Activated CD8-positive, alpha-beta memory T cell treated with anti-CD3 and anti-CD28 coated beads, Interleukin-2, amount 10 ng/mL, durations not matched to agents 7 days and 5 days (primary cell): ENCODE measurements at places on chromosomes 16 and 17. TPM values are rescaled to one million over a fixed set of nuclear protein-coding genes. Genes with fewer than 3 reads are reported as not detected.

GRCh38 chr17:38451030-38451839 lies 23.0 kb downstream of the ARHGAP23 start:
- no peak for DNase-seq

GRCh38 chr16:10846213-10846998 lies 27.8 kb upstream of the TVP23A start:
- no peak for DNase-seq

GRCh38 chr17:49748791-49749190 lies 15.1 kb downstream of the FAM117A start:
- peak; percentile 85 for DNase-seq

GRCh38 chr17:20241855-20242254 lies 225.5 kb downstream of the LGALS9B start:
- DNase-seq: no peak

DNA sequence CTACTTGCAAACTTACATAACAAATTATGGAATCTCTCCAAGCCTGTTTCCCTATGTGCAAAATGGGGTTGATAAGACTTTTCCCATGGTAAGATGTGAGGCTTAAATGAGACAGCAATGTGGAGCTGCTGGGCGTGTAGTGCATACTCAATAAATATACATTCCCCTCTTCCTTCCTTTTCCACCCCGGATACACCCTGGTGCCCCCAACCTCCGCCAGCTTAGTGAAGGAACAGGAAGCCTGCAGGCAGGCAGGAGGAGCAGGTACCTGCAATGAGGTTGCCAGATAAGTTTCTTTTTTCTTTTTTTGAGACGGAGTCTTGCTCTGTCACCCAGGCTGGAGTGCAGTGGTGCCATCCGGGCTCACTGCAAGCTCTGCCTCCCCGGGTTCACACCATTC lies 14.9 kb downstream of the C17orf50 start:
- DNase-seq: no peak

DNA sequence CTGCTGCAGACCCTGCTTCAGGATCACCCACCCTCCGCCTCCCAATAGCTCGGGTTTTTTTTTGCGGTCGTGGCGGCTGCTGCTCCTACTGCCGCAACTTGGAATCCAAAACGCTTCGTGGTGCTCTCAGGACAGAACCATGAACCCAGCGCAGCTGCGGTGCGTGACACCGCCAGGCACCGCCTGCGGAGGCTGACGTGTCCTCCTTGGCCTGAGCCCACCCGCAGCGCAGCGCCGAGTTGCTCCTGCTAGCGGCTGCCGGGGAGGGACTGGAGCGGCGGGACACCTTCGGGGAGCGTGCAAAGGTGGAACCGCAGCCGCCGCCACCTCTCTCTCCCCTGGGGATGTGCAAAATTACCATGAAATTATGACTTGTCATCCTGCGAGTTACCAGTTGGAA lies 1893.0 kb downstream of the TP53TG3F start:
- DNase-seq: no peak

GRCh38 chr17:36949461-36949927 lies 740 bp downstream of the AATF start:
- DNase-seq: no peak

GRCh38 chr16:30407102-30407803 lies at the start of gene ZNF771:
TSS of gene ZNF771 (plus strand) at chr16:30407606. CDS start at chr16:30408054, 448 bp downstream.
- peak; percentile 94 for DNase-seq

GRCh38 chr17:81537343-81537855 lies 9.2 kb downstream of the FSCN2 start:
- DNase-seq: peak; percentile 47

- DNase-seq: no peak
Measured at GRCh38 chr17:81398832-81399411, 3.7 kb downstream of the BAHCC1 start.

DNA sequence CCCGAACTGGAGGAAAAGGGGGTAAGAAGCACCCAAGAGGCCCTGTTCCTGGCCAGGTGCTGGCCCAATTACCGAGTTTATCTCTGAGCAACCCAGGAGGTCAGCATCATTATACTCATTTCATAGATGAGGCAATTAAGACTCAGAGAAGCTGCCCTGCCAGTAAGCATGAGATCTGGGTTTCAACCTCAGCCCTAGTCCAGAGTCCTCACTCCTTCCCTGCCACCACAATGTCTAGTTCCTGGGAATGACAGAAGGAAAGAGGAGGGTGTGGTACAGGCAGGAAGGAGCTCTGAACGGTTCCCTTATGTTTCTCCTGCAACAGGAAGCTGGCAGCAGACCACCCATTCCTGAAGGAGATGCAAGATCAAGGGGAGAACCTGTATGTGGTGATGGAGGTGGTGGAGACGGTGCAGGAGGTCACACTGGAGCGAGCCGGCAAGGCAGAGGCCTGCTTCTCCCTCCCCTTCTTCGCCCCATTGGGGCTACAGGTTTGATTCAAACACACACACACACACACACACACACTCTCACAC lies 7.4 kb downstream of the GSDMA start:
- no peak for DNase-seq

DNA sequence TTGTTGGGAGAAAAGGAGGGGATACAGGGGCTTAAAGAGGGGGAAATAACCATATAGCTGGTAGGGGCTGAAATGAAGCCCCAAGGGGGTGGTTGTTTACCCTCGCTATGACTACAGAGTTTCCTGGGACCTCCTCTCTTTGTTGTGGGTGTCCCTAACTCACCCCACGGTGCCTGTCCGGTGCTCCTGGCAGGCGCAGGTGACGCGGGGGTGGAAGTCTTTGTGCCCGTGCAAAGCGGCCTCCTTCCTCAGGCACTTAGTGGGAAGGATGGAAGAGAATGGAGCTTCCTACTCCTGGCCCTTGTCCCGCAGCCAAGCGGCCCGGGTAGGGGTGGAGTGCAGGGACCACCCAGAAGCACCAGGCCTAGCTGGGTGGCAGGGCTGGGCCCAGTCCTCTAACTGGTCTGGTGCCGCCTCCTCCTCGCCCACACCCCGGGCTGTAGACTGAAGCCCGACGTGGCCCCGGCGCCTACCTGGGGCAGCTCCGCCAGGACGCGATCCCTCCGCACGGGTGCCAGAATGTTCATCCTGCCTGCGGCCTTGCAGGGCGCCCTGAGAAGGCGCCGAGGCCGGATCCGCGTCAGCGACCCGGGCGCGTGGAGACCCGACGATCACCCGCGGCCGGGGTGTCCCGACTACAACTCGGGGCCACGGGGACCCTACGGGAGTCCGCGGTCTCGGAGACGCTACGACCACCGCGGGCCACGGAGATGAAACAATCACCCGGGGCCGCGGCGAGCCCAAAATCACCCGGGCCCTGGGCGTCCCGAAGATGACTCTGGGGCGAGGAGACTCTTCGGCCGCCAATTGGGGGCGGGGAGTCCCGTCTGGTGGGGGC lies 709 bp downstream of the RAB34 start:
- no peak for DNase-seq

GRCh38 chr16:28513484-28514181 lies 7.0 kb upstream of the IL27 start:
- DNase-seq: no peak

- no peak for DNase-seq
Measured at GRCh38 chr16:57141822-57142631, 43.8 kb downstream of the PSME3IP1 start.

DNA sequence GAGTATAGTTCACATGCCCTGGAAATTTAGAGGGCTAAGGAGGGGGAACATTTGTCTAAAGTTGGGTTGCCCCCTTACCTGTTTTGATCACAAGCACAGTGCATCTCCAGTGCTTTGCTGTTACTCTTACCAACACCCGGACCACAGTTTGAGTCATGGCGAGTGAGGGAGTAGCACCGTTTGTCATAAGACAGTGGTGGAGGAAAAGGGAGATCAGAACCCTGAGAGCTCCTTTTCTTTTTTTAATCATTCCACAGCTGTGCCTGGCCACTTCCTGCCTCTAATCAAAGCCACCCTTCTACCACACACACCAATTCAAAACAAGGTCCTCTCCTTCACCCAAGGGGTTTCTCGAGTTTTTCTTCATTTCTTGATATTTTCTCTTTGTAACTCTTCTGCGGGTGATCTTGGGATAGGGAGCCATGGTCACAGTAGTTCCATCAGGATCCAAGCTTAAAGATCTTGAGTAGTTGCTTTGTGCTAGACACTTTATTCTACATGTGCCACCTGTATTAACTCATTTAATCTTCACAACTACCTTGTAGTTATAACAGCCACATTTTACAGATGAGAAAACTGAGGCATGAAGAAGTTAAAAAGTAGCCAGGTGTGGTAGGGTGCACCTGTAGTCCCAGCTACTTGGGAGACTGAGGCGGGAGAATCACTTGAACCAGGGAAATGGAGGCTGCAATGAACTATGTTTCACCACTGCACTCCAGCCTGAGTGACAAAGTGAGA lies 5.0 kb upstream of the MYL4 start:
- DNase-seq: peak; percentile 89

DNA sequence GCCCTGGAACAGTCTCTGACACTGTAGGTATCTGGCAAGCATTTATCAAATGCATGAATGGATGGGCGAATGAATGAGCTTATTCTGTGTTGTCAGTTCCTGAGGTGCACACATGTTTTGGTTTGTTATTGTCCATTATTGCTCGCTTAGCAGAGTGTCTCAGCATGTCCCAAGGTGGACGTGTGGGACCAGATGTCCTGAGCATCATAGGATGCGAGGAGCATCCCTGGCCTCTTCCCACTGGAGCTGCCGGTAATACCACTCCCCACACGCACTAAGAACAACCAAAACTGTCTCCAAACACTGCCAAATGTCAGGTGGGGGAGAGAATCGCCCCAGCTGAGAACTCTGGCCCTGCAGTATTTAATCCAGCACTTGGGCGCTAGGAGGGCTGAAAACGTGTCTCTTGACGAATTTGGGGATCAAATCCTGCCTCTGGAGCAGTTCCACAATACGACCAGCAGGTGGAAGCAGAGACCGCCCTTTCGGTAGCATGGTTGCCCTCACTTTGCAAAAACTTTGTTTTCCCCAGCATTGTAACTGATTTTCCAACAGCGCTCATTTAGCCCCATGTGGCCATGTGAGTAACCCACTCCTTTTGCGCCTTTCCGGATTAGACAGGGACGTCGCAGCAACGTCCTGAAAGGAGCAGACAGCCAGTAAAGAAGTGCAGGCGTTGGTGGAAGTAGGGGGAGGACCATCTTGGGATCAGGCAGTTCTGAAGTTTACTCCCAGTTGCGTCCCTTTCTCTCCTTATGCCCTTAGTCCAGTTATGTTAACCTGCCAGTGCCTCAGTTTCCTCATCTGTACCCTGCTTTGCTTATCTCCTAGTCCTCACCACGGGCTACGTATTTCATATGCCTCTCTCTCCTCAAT lies 22.7 kb downstream of the TMEM114 start:
- DNase-seq: peak; percentile 83

- DNase-seq: no peak
Measured at GRCh38 chr17:19551165-19551564, 17.5 kb downstream of the SLC47A1 start.

DNA sequence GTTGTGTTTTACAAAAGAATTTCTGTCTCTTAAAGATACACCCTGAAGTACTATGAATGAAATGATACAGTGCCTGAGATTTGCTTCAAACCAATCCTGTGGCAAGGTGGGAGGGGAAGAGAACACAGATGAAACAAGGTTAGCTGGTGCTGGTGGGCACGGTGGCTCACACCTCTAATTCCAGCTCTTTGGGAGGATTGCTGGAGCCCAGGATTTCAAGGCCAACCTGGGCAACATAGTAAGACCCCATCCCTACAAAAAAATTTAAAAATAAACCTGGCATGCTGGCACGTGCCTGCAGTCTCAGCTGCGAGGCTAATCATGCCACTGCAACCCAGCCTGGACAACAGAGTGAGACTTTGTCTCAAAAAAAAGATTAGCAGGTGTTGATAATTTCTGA lies 67.3 kb upstream of the FA2H start:
- DNase-seq: no peak

The ANTKMT gene
- total RNA-seq: 14.8 TPM

The SLC16A11 gene
- 1.3 TPM for total RNA-seq

The CCDC137 gene
- total RNA-seq: 37.4 TPM

The TCAP gene
- 1.1 TPM for total RNA-seq

The TBC1D3 gene
- 2.6 TPM for total RNA-seq

The TBC1D3C gene
- not detected for total RNA-seq

The KRT33B gene
- not detected for total RNA-seq

The TENT4B gene
- 19.7 TPM for total RNA-seq

The ADAD2 gene
- total RNA-seq: not detected

The SLC2A4 gene
- total RNA-seq: not detected

The KRTAP4-1 gene
- total RNA-seq: not detected

The C1QTNF1 gene
- not detected for total RNA-seq
